ENCODE measurements at places on chromosomes 4 and X. TPM values are rescaled to one million over a fixed set of nuclear protein-coding genes. Genes with fewer than 3 reads are reported as not detected.

DNA sequence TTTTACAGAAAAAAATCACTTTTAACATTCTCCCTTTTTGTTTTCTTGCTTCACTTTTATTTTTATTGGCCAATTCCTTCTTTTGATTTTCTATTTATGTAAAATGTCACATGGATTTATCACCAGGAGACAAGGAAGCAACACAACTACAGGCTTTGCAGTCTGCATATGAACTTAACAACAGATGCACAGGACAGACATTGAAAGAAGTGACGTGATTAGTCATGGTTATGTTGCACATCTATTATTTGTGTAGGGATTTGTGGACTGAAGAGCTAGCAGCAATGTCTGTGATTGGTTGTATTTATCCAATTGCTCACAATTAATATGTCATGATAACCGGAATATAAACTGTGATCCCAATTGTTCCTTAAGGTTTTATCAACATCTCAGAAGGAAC, 147.8 kb upstream of the KLF3 start:
- peak; percentile 93 for ATAC-seq

DNA sequence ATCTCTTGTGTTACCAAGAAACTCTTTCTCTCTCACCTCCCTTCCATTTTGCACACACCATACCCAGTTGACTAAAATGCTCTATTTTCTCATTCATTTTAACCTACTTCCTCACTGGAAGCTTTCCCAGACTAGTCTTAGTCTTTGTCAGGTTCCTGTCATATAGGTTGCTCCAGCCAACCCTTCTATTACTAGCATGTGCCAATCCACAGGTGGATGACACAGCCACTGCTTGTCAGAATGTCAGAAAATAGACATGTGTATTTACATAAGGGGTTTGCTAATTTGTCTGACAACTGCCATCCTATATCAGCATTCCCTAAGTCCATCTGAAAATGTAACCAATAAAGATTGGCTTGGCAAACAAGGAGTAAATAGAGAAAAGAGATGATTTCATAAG, 239.2 kb upstream of the SMIM31 start:
- peak; percentile 69 for ATAC-seq

DNA sequence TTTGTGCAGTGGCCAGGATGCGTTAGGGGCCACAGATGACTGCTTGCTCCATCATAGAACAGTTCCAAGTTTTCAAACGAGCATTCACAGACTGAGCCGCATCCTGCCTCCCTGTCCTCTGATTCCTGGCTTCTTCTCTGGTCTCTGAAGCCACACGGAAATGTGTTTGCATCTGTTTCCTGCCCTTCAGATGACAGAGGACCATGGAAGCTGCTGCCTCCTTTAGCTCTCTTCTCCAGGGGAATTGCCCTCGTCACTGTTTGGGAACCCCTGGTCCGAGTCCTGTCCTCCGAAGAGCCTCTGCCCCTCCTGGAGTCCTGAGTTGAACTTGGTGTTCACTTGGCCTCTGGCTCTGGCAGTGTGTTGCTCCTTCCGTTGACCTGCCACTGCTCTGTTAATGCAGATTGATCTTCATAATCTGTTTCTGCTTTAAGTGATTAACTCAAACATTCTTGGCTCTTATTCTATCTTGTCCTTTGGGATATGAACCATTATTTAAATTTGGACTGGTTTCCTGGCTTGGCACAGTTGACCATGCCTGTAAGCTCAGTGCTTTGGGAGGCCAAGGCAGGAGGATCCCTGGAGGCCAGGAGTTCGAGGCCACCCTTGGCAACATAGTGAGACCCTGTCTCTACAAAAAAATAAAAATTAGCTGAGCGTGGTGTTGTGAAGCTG, 96.0 kb downstream of the PTTG2 start:
- ATAC-seq, result peak; percentile 15

DNA sequence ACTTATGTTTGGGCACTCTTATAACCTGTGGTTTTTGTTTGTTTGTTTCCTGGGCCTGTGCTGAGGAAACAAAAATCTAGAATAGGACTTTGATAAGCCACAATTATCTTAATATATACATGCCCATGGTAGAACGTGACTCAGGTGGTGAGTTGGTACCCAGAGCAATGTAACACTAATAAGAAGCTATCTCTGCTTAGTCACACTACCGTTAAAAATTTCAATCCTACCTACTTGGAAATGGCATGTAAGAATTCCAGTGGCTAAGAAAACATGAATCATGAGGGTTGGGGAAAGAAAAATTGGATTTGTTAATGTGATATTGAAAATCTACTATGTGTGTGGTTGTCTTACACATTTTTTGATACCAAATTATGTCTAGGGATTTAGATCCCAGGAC, 30.5 kb upstream of the ADGRG2 start:
- ATAC-seq, result no peak

RBM46 gene
- not detected for total RNA-seq

- ATAC-seq, result no peak
These were observed 1383.3 kb upstream of the PCDH7 start for GRCh38 chr4:29336861-29337260.

GRCh38 chr4:99803566-99804101, 13.0 kb upstream of the DAPP1 start:
- no peak for ATAC-seq

DNA sequence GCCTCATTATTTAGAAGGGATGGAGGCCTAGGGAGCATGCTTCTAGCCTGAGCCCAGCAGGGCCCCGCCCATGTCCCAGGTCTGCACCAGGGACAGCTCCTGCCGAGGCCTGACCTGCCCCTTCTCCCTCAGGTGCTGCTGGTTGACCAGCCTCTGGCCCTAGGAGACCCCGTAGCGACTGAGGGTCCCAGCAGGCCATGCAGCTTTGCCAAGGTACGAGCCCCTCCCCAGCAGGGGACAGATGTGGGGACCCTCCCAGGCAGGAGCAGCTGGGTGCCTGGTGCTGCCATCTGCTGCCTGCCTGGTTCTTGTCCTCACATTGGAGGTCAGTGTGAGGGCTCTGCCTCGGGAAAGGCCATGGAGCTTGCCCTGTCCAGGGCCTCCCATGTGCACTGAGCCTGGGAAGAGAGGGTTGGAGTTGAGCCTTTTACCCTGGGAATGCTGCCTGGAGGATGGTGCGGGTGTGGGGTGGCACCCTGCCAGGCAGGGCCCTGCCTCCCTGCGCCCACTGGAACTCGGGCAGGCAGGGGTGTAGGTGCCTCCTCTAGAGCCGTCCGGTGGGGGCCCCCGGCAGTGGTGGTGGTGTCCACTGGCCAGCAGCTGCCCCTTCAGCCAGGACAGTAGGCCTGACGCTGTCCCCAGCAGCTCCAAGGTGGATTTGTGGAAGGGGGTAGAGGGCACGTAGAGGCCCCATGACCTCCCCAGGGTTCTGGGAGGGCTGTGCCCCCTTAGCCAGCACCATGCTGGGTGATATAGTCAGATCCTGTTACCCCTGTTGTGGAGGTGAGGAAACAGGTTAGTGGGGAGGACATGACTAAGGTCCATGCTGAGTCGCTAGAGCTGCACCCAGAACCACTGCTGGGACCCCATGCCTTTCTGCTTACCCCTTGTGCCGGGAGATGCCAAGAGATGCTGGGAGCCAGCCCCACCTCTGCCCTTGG, 2.2 kb upstream of the MSANTD1 start:
- peak; percentile 9 for ATAC-seq

DNA sequence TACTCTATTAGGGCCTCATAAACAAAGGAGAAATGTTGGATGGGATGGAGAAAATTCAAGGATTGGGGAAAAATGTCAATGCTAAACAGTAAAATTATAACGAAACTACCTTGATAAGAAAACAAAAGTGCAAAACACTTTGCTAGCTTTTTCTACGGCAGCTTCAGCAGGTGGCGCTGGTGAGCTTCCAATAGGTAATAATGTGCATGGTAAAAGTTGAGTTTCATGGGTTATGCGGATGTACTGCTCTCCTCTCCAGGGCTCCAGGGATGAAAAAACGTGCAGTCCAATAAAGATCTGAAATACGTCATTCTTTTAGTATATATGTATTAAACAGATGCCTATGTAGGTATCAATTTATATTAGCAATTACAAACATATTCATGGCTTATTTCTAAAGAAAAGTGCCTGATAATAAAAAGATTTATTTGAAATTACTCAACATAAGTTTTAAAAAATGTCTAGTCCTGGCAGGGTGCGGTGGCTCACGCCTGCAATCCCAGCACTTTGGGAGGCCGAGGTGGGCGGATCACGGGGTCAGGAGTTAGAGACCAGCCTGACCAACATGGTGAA, 239.6 kb downstream of the GRXCR1 start:
- ATAC-seq, result no peak

GRCh38 chr4:137934911-137935310, 307.2 kb downstream of the SLC7A11 start:
- no peak for ATAC-seq

FOXR2 gene
- not detected for total RNA-seq

PASD1 gene
- total RNA-seq, result not detected

GUCY1A1 gene
- 2.5 TPM for total RNA-seq

GRCh38 chr4:1081689-1082040, 31.7 kb downstream of the RNF212 start:
- ATAC-seq, result no peak

C4orf50 gene
- total RNA-seq, result 0.04 TPM

- peak; percentile 22 for ATAC-seq
These were observed 22.8 kb downstream of the STAP1 start for GRCh38 chr4:67581208-67581857.

DNA sequence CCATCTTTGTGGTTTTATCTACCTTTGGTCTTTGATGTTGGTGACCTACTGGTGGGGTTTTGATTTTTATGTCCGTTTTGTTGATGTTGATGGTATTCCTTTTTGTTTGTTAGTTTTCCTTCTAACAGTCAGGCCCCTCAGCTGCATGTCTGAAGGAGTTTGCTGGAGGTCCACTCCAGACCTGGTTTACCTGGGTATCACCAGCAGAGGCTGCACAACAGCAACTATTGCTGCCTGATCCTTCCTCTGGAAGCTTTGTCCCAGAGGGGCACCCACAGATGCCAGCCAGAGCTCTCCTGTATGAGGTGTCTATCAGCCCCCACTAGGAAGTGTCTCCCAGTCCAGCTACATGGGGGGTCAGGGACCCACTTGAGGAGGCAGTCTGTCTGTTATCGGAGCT, 199.3 kb upstream of the WDFY3 start:
- no peak for ATAC-seq

DNA sequence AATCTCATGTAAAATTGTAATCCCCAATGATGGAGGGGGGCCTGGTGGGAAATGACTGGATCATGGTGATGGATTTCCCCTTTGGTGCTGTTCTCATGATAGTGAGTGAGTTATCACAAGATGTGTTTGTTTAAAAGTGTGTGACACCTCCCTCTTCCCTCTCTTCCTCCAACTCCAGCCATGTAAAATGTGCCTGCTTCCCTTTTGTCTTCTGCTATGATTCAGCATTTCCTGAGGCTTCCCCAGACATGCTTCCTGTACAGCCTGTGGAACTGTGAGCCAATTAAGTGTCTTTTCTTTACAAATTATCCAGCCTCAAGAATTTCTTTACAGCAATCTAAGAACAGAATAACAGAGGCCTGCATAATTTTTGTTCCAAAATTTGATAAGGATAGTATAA, 85.2 kb downstream of the ANAPC10 start:
- peak; percentile 63 for ATAC-seq

DNA sequence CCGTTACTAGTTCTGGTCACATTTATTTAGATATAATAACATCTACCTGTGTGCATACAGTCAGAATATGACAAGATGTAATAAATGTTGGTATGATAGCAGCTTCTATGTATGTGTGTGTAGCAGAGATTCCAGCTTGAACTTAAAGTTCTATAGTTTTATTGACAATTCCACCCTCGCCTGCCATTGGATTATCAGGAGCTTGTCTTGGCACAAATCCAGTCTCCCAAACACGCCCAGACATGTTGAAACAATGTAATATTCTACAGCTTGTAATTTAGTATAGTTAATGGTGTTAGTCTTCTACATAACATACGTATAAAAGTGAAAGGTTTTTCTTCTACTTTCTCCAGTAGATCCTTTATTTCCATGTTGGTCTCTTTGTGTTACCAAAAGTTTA, 44.4 kb downstream of the BBS12 start:
- ATAC-seq, result peak; percentile 29

GRCh38 chrX:45622042-45622423, 421.4 kb upstream of the DIPK2B start:
- no peak for ATAC-seq

- ATAC-seq, result no peak
These were observed 9.1 kb downstream of the LAMTOR3 start for GRCh38 chr4:99885063-99885664.

NSUN7 gene
- total RNA-seq, result 2.0 TPM

DNA sequence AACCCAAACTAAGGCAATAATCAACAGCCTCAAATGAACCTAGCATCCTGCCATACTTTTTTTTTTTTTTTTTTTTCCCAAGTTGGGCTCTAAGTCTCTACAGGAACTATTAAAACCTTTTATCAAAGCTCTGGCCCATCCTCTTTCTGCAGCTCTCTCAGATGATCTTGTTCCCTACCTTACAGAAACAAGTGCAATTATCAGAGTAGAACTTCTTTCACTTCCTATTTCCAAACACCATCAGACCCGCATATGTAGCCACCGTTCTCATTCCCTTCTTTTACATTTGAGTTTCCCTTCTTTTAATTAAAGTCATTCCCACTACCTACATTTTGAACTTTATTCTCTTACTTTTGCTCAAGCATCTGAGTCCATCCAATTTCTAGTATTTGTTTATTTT, 690.6 kb downstream of the DMD start:
- ATAC-seq, result no peak

GRCh38 chr4:77699731-77700210, 94.2 kb downstream of the CXCL13 start:
- ATAC-seq, result peak; percentile 26

- no peak for ATAC-seq
These were observed 75.5 kb downstream of the MOSPD2 start for GRCh38 chrX:14948691-14949090.

- ATAC-seq, result no peak
These were observed 11.8 kb downstream of the HTN1 start for GRCh38 chr4:70062000-70062399.

NELFA gene
- 25.8 TPM for total RNA-seq

DNA sequence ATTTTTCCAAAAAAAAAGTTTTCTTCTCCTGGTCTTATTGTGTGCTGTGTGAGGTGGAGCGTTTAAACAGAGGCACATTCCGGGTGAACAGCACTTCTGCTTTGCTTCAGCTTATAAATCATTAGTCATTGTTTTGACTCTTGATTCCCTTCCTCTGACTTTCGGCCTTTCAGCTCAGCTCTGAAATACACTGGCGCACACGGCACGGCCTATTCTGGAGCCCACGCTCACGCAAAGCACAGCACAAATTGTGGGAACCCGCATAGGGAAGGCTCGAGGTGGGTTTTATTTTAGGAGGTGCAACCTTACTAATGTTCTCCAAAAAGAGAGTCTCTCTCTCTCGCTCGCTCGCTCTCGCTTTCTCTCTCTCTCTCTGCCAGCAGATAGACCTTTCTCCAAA, 4.0 kb downstream of the POU3F4 start:
- ATAC-seq, result no peak

DNA sequence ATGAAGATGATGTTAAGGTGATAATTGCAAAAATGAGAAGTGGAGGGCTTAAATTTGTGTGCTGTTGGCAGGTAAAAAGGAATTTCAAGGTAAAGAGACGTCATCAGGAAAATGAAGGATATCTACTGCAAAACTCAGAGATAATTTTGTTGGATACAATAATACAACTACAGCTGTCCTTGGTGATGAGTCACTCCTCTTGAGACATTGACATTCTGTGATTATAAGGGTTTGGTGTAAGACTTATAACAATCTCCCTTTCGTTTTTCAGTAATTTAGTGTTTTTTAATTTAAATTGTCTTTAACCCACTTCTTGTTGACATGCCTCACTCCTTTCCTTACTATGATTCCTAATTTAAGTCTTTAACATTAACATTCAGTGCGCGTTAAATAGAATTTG, 1074.1 kb upstream of the SLIT2 start:
- no peak for ATAC-seq

Measured in esophagus mucosa (tissue), 1 donor.